Amniotic stem cell (primary cell): ENCODE measurements at places on chromosomes 7 and 10.

GRCh38 chr7:148274118-148274517 is 316.4 kb upstream of the C7orf33 start:
- DNase-seq: no peak

DNA sequence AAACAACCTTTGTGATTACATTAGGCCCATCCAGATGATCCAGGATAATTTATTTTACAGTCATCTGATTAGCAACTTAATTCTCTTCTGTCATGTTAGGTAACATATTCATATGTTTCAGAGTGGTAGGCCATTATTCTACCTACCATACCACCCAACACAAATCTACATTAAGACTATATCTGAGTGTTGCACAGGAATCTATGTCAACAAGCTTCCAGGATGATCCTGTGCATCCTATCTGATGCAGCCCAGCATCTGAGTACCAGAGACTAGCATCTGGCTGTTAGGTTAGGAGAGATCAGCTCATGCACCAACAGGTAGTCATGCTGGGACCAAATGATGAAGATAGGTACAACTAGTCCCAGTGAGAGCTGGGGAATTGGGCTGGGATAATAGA is 1.3 kb upstream of the DDX56 start:
- no peak for DNase-seq

DNA sequence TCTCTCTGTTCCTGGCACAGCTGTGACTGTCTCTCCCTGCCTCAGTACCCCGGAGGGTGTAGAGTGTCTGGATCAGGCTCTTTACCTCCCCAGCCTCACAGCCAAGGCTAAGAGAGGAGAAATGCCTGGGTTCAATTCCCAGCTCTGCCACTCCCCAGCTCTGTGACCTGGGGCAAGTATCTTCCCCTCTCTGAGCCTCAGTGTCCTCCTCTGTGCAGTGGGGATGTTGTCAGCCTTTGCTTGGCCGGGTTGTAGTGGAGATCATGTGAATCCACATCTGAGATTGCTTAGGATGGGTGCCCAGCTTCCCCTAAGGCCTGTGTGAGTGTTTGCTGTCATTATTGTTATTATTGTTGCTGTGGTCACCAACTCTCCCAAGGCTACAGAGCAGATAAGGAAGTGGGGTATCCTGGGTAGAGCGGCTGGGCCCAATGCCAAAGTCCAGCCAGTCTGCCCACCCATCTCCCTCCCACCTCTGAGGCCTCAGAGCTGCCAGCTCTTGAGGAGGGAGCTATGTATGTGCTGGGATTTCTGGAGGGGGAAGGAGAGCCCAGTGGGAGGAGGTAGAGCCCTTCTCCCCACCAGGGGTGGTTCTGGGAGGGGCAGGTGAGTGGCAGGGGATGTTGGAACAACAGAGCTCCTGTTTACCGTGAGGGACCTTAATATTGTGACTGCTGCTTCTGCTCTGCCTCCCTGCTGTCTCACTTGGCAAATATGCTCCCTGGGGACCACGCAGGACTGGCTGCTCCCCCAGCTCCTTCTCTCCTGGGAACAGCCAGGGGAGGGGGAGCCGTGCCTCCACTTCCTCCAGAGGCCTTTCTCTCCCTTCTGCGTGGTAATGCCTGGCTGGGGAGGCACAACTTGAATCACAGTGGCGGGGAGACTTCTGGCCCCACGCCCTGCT is 170.5 kb downstream of the RPS24 start:
- no peak for DNase-seq

- no peak for DNase-seq
These were observed 37.4 kb downstream of the FOXL3 start for GRCh38 chr7:327233-327931.

- no peak for DNase-seq
These were observed 812 bp upstream of the IDE start for GRCh38 chr10:92574548-92575261.

DNA sequence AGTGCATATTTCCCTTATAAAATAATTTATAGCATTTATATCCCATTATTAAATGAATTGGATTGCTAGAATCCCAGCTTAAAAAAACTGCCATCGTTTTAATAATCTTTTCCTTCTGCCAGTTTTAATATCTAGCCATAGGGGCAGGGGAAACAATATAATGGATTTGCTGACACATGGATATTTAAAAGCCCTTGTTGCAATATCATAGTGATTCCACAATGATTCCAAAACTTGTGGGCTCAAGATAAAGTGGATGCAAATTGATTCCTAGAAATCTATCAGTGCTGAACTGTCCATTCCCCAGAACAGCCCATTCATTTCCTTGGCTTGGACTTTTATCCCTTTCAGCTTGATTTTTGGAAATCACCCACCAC is 2.6 kb downstream of the CPA2 start:
- DNase-seq: no peak

DNA sequence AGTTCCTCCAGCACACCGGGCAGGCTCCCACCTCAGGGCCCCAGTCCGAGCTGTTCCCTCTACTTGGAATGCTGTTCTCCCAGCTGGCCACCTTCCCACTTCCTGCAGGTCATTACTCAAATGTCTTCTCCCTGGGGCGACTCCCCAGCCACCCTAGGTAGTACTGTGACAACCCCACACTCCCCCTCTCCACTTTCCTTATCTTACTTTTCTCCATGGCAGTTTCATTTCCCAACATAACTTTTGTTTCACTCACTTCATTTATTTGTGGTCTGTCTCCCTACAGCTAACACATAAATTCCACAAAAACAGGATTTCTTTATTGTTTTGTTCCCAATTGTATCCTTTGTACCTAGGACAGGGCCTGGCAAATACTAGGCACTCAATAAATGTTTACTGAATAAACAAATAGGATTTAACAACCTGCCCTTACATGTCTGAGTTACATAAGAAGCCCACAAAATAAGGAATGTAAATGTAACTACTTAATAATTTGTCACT is 76.5 kb downstream of the JAZF1 start:
- DNase-seq: no peak

DNA sequence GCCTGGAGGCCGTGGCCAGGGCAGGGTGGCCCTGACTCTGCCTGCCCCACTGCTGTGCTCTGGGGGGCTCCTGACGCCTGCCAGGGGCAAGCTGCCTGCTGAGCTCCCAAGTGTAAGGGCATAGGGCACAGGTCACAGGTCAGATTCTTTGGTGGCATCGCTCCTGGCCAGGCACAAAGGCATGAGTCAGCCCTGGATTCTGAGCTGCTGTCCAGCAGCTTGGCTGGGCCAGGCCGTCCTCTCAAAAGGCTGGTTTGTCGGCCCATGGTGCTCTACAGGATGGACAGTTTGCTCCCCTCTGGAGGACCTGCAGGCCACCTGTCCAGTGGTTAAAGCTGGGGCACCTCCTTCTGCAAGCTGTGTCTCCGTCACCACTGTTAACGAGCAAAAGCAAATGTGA is 2.9 kb downstream of the ADGRA1 start:
- no peak for DNase-seq
